ENCODE measurements at places on chromosomes 1 and 21.

DNA sequence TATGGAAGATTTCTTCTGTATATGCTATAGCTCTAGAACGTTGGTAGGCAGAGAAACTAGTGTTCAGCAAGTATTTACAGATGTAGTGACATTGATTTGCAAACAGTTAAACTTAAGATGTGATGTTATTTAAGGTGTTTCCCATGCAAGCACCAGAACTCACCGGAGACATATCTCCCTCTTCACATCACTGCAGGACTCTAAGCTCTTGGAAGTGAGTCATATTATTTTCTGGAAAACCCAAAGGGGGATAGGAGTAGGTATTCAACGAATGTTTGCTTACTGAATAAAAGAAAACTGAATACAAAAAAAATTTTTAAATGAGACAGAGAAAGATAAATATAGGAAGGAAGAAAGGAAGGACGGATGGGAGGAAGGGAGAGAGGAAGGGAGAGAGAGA is 25.0 kb downstream of the RGS4 start:
- no peak for DNase-seq

DNA sequence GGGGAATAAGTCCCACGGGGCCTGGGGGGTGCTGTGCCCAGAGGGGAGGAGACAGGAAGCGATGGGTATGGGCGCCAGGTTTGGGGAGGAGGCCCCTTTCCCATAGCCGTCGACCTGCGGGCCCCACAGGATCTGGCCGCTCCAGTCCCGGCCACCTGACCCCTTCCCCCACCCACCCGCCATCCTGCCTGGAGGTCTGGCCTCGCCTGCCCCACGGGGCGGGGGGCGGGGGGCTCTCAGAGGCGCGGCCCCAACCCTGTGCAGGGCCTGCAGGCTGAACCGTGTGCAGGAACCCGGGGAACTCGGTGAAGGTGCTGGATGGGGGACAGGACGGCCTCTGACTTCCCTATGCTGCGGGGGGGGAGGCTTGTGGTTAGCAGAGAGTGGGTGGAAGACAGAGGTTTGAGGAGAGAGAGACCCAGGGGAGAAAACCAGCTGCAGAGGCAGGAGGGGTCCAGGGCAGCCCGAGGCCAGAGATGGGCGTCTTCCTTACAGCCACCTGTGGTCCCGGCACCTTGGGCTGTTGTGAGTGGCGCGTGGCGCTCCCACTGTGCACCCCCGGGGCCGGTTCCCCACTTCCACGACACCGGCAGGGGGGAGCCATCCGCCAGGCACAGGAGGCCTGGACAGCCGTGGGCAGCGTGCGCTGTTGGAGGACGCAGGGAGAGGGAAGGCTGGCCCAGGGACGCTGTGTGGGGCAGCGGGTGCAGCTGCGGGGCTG is 2.5 kb upstream of the TNFRSF18 start:
- no peak for DNase-seq

GRCh38 chr1:1602304-1602967 is 2.5 kb upstream of the FNDC10 start:
- DNase-seq, result no peak

DNA sequence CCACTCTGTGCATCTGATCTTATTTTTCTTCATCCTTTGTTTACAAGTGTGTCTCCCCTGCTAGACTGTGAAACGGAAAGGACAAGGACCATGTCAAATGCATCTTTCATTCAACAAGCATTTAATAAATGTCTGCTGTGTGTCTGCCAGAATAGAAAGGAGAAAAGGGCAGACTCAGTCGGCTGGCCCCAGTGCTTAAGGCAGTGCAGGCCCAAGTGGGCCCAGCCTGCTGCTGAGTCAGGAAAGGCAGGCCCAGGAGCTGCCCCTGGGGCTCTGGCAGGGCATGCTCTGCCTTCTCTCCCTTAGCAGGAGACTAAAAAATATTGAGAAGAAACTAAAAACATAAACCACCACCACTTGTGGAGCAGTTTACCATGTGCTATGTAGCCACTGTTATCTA is 38.1 kb downstream of the PLEKHA6 start:
- no peak for DNase-seq

DNA sequence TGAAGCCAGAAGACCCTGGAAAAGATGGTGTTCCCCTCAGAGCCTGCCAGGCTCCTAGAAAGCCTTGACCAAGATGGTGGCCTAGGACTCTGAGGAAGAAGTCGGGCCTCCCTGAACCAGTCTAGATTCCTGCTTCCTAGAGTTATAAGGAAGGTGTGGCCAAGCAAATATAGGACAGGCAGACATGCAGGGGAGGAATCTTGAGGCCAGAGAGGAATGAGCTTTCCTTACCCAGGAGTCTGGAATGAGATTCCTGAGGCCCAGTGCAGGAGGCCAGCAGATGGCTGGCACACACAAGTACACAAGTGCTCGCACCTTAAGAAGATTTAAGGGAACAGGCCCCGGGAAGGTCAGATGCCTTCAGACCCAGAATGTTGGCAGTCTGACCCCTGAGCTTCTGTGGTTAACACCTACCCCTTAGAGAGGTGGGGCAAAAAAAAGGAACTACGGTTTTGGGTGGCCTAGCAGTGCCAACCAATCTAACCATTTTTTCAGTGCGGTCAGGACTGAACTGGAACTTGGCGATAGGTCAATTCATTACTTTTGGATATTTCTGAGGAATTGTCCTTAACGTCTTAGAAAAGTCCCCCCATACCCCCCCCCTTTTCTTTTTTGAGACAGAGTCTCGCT is 73.3 kb downstream of the MDM4 start:
- no peak for DNase-seq

All from activated T-helper 1 cell treated with anti-CD3 and anti-CD28 coated beads, Interleukin-2, amount 50 U/mL, for 16 hours (primary cell).